ENCODE measurements at places on chromosomes 12 and 14.

DNA sequence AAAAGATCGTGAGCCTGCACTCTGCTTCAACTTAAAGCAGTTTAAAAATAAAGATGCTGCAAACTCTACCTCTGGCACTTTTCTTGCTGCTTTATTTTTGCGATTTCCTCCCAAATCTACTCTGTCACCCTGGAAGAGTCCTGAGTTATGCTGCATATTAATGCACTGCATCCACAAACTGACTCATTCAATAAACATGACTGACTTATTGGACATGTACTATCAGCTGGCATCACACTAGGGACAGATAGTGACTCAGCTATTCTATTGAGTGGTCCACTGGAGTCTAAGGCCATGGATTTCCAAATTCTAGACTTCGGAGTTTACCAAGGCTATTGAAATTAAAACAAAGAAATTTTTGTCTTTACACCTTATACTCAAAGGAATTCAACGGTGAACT lies 90.7 kb upstream of the PTPRR start:
- DNase-seq, result no peak

GRCh38 chr14:22491683-22492621 lies 97.1 kb downstream of the DAD1 start:
- DNase-seq, result no peak

- peak; percentile 19 for DNase-seq
These were observed 34.3 kb upstream of the TEX22 start for GRCh38 chr14:105363847-105364708.

- no peak for DNase-seq
These were observed 26.8 kb downstream of the NCKAP5L start for GRCh38 chr12:49801141-49802063.

Measured in ACHN (cell line).